Activated CD4-positive, alpha-beta T cell treated with anti-CD3 and anti-CD28 coated beads for 36 hours (primary cell): ENCODE measurements at places on chromosomes 2 and 18.

DNA sequence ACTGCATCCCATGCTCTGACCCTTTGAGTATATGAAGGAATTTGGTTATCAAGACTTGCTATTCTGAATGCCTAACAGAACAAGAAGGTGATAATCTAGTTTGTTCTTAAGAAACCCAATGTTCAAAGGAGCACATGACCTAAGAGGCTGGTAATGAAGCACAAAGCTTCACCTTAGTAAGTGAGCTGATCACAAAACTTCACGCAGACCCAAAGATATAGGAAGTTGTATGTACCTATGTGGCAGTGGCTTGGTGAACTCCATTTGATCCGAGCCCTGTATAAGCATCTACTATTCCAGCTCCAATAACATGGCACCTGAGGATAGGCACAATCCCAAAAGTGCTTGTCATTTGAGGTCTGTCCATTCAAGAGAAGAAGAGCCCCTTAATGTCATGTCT, 78.6 kb downstream of the ANKRD44 start:
- no peak for DNase-seq

DNA sequence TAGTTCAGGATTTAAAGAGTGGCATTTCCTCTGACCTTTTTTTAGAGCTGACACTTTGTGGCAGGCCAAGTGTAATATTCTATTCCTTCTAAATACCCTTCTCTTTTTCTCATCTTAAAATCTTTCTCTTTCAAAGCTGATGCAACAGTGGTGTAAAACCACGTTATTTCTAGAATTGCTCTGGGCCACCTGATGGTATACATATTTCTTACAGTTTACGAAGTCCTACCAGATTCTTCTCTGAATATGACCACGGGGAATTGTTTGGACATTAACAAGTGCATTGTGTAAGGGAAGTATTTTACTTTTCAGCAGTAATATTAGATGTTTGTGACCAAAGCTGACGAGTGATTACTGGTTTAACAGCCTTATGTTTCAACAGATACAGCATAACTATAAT, 109.9 kb downstream of the PTPRM start:
- no peak for DNase-seq

DNA sequence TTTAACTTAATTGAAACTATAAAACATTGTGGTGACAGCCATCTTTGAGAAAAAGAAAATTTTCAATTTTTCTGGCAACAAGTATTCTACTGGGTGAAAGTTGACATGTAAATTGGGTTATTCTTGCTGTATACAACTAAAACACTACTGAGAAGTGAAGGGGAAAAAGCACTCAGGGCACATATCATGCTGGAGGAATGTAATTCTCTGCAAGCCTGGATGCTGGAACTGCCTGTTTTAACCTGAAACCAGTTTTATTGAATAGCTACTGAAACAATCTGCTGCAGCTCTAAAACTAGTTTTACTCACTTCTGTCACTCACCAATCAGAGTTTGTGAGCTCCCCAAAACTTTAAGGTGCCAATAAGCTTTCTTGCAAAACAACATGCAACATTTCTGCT, 1136.0 kb downstream of the LRP1B start:
- no peak for DNase-seq

DNA sequence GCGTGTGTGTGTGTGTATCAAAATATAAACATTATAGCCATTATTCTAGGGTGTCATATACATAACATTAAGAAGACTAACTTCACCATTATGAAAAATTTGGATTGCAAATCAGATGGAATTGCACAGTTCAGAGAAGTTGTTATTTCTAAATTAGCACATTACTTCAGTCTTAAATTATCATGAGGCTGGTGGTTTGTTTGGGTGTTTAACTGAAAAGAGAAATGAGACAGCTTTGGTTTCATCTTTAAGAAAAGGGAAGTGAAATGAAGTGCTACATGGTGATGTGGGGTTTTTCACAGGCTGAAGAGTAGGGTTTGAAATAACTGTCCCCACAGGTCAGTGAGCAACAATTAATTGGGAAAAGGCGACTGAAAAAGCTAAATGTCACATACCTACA, 161.2 kb upstream of the XIRP2 start:
- no peak for DNase-seq

- no peak for DNase-seq
Observed at GRCh38 chr2:101492936-101493473, 18.1 kb upstream of the RFX8 start.

DNA sequence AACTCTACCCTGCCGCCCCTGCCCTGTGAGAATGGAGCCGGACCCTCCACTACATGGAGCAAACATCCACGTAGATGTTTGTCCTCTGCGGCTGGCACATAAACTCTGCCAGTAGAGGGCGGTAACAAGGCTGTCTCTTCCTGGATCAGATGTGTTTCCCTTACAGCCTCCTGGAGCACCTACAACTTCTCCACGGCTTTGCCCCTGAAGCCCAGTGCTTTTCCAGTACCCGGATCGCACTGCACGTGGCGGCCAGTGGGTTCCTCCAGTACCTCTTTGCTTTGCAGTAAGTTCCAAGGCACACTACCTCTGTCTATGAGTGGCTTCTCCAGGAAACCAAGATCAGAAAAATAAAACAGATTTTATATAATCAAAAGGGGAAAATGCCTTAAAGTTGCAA, 651.3 kb downstream of the DCDC2C start:
- DNase-seq, result peak; percentile 24

- no peak for DNase-seq
Observed at GRCh38 chr2:152600051-152600657, 117.1 kb downstream of the PRPF40A start.

GRCh38 chr2:8412586-8412985, 269.3 kb upstream of the ID2 start:
- DNase-seq, result no peak

GRCh38 chr2:42110641-42111322, 58.4 kb upstream of the EML4 start:
- DNase-seq, result no peak

DNA sequence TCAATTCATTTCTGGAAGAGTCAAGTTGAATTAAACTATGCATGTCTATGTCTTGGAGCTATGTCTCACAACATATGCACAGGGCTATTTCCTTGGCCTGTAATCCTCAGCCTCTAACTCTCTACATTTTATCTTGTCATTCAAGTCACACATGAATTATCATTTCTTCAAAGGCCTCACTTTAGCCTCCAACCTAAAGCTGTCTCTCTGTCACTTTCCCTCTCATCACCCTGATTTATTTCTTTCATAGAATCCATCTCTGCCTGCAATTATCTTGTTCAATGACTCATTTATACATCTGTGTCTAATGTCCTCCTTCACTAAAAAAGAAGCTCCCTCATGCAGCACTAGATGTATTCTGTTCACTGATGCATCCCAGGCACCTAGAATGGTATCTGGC, 614.2 kb upstream of the REG3G start:
- DNase-seq, result no peak

DNA sequence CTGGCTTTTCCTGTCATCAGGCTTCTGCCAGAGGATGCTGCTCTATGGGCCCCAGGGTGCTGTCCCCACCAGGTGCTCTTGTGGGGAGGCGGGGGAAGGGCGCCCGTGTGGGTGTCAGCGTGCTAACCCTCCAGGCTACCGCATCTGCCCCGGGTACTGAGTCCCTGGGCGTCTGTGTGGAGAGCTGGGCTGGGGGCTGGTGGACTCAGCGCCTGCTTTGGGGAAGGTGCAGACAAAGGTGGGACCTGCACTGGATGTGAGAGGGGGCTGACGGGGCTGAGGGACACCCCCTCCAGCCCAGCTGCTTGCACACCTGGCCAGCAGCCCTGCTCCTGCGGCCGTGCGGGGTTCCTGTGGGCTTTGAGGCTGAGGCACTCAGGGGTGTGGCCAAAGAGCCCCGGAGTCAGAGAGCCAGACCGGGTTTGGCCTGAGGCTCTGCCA, 120.7 kb upstream of the PXDN start:
- DNase-seq, result peak; percentile 17

GRCh38 chr18:62085756-62086155, 101.1 kb downstream of the PIGN start:
- peak; percentile 9 for DNase-seq

DNA sequence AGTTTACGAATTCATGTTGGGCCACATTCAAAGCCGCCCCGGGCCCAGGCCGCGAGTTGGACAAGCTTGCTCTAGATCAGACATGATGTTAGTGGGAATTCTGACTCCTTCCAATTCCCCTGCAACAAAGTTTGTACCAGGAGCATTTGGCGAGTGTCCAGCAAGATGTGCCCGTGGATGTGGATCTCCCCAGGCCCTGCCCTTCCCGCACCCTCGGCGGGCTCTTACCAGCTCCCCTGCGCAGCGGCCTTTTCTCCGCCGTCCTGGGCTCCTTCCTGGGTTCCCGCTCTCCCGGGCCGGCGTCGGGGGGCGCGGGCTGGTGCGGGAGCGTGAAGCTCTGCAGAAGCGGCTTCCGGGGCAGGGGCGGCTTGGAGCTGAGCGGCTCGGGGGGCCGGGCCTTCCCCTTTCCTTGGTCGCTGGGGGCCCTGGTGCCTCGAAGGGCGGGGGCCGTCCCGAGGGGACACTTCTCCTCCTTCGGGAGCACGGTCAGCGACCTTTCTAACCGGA, 90.8 kb upstream of the MGAT4A start:
- no peak for DNase-seq

DNA sequence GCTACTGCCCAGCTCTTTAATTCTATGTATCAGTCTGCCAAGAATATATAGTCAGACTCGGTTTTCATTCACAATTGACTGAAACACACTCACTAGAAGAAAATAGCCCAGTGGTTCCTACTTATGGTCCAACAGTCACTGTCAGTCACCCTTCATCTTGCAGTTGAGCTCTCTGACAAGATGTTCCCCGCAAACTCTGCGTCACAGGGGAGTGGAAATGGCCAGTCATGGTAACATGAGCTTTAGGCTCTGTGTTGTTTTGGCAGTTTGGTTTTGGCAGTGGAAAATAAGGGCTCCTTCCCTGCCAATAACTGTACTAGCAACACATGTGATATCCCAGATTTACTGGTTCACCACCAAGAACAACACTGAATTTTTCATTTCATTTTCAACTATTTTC, 122.5 kb downstream of the PRPF40A start:
- DNase-seq, result no peak

- no peak for DNase-seq
Observed at GRCh38 chr2:127621981-127622431, 23.9 kb upstream of the GPR17 start.

GRCh38 chr18:48408727-48409590, at the start of gene ZBTB7C:
Gene ZBTB7C, minus strand, starts transcription at chr18:48409383.
- DNase-seq, result peak; percentile 38

- DNase-seq, result no peak
Observed at GRCh38 chr2:68345129-68345875, 19.8 kb upstream of the PLEK start.

- no peak for DNase-seq
Observed at GRCh38 chr2:240966906-240967680, 31.3 kb upstream of the SNED1 start.

DNA sequence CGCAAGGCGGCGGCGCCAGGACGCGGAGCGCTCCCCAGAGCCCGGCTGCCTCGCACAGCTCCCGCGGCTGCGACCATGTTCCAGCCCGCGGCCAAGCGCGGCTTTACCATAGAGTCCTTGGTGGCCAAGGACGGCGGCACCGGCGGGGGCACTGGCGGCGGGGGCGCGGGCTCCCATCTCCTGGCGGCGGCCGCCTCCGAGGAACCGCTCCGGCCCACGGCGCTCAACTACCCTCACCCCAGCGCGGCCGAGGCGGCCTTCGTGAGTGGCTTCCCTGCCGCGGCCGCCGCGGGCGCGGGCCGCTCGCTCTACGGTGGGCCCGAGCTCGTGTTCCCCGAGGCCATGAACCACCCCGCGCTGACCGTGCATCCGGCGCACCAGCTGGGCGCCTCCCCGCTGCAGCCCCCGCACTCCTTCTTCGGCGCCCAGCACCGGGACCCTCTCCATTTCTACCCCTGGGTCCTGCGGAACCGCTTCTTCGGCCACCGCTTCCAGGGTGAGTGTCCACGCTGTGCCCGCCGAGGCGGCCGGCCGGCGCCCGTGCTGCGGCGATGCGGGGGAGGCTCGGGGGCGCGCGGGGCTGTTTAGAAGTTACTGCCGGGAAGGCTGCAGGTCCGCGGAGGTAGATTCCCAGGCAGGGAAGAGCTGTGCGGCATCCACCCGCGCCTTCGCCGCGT, 696 bp downstream of the EMX1 start:
- peak; percentile 34 for DNase-seq

- DNase-seq, result no peak
Observed at GRCh38 chr2:195495351-195495750, 161.7 kb upstream of the SLC39A10 start.

DNA sequence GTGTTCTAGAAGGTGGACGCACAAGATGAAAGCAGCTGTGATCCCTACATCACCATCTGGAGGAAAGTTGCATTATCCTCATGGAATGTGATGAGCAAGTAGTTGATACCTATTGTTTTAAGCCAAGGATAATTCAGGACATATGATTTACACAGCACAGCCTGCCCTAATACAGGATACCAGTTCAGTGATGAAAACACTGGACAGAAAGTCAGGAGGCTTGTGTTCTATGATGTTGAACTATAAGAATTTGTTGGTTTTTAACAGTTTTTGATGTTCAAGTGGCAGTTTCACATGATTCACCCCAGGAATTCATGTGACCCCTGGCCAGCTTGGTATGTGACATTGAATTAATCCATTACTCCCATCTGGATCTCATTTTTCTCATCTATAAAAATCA, 6.2 kb upstream of the CHST10 start:
- DNase-seq, result no peak

GRCh38 chr2:121028577-121028976, 256.4 kb downstream of the TFCP2L1 start:
- DNase-seq, result no peak

GRCh38 chr2:81650048-81650971, 1345.8 kb upstream of the LRRTM1 start:
- DNase-seq, result no peak

- no peak for DNase-seq
Observed at GRCh38 chr18:36887864-36888263, 58.9 kb downstream of the KIAA1328 start.

- DNase-seq, result no peak
Observed at GRCh38 chr18:21857871-21858270, 117.3 kb downstream of the MIB1 start.

DNA sequence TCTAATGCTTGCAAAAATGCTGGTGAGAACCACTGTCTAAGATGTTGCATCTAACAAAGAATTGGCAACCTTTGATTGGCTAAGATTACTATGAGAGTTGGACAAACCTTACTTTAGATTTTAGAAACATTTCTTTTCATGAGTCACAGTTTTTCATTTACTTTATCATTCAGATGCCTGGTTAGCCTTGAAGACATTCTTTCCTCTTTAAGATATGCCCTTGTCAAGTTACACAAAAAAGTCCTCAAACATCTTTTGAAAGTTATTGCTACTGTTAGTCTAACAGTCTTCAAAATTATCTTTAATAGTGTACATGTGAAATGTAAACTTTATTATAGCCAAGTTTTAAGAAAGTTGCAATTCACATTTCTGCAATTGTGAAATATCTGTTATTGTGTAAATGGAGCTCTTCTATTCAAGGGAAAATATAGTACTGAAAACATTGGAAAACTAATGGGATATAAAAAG, 276.3 kb downstream of the RND3 start:
- no peak for DNase-seq

- no peak for DNase-seq
Observed at GRCh38 chr2:118292991-118293390, 204.7 kb downstream of the INSIG2 start.
